ENCODE measurements at places on chromosomes 11 and 22.

- DNase-seq, result no peak
Observed at GRCh38 chr11:117643606-117644300, 153.3 kb downstream of the DSCAML1 start.

GRCh38 chr22:46260038-46260437, 3.1 kb downstream of the PKDREJ start:
- no peak for DNase-seq

- DNase-seq, result no peak
Observed at GRCh38 chr11:67628710-67629385, 889 bp downstream of the NUDT8 start.

- no peak for DNase-seq
Observed at GRCh38 chr22:25546751-25547150, 17.7 kb upstream of the GRK3 start.

- peak; percentile 11 for DNase-seq
Observed at GRCh38 chr11:9313648-9314290, 624 bp downstream of the TMEM41B start.

- DNase-seq, result peak; percentile 46
Observed at GRCh38 chr11:43992834-43993637, 50.6 kb downstream of the C11orf96 start.

DNA sequence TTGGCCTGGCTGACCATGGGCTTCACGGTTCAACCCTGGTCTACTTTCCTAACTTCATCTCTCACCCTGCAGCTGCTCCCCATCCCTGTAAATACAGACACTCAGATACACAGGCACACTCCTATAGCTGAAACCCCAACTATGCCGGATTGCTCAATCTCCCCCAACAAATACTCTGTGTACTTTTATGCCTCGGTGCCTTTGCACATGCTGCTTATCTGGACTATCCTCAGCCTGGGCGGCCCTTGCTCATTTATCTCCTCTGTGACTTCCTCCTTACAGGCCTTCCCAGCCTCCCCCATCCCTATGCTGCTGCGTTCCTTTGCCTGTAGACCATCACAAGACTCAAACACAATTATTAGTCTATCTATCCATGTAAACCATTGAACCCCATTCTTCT, 76.6 kb downstream of the PKNOX2 start:
- DNase-seq, result peak; percentile 43

GRCh38 chr22:24028533-24028932, 17.4 kb downstream of the CABIN1 start:
- DNase-seq, result no peak

DNA sequence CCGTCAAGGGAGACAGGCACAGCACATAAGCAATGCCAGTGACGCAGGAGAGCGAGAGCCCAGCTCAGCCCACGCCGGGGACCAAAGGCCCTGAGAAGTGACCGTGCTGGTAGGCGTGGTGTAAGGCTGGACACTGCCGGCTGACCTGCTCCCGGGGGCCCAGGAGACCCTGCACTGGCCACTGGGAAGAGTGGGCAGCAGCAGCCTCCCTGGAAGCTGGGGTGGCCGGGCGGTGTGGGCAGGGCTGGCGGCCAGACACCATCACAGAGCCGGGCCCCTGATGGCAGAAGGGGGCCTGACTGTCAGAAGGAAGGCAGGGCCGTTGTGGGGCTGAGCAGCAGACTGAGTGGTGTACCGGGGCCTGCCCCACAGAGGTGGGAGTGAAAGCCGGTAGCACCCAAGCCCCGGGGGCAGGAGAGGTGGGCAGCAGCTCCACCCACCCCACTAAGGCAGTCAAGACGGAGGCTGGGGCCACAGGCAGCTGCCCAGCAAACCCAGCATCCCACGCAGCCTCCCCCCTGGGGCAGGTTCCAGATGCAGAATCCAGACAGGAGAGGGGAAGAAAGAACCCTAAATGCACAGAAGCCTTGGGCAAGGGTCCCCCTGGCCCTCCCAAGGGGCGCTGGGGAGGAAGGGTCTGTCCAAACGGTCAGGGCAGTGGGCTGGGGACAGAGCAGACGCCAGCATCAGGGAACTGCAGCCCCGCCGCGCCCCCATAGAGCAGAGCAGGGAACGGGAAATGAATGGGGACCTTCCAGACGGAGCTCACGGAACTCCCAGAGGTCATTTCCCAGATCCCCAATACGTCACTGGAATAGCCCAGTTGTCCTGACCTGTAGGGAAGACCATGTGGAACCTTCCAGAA, 205.2 kb downstream of the BRD1 start:
- no peak for DNase-seq

GRCh38 chr11:26755762-26756161, 33.9 kb upstream of the SLC5A12 start:
- DNase-seq, result no peak

DNA sequence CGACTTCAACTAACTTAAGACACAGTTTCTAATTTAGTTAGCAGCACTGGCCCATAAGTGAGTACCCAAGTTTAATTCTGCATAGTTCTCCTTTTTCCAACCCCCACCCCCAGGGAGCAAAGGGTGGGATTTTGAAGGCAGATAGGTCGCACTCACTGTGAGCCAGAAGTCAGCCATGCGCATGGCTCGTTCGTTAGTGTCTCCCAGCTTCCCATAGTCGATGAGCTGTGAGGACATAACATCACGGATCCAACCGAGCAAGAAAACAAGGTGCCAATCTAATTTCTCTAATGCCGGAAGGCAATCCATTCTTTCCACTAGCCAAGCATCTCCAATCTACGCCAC, 577 bp downstream of the MRPL17 start:
- DNase-seq, result no peak

- DNase-seq, result peak; percentile 13
Observed at GRCh38 chr11:41446107-41446506, 13.3 kb downstream of the LRRC4C start.

DNA sequence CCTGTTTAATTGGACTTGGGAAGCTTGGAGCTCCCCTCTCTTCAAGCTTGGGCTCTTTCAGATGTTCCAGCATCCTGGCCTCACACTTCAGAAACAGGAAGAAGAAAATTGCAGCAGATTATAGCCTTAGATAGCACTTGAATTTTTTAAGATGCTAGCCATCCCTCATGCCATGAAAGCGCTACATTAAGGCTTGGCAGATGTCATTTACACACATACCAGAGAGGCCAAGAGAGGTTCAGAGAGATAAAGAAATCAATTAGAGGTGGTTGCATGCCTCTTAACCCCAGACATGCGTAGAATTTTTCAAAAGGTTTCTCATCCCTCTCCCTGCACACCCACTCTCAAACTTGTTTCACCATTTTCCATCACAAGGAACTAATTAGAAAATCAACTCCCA, 31.9 kb upstream of the DBX1 start:
- DNase-seq, result no peak

GRCh38 chr11:62536301-62536957, 10.2 kb downstream of the AHNAK start:
- no peak for DNase-seq

GRCh38 chr22:23893121-23893944, 850 bp upstream of the MIF start:
- no peak for DNase-seq

- no peak for DNase-seq
Observed at GRCh38 chr22:39478441-39478850, 21.6 kb downstream of the MGAT3 start.

- no peak for DNase-seq
Observed at GRCh38 chr22:28939394-28939793, 56.0 kb downstream of the ZNRF3 start.

DNA sequence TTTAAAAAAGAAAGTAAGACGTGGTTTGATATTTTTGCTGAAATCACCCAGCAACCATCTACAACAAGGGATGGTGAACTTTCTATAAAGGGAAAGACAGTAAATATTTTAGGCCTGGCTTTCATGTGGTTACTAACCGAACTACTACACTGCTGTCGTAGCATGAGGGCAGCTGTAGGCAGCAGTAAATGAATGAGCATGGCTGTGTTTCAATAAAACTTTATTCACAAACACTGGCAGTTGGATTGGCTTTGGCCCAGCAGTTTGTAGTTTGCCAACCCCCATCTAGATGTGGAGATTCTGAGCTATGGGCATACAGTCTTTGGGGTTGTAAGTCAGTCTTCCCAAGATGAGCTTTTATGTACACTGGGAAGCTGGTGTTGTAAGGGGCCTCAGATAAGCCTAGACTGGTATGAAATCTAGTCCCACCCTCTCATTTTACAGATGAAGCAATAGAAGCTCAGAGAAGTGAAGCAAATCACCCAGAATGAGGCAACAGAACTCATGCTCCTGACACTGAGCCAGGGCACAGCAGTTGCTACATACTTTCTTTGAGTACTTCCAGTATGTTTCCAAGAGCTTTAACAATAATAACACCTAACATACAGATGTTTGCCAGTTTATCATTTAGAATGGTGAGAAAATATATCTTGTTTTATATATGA, 204.4 kb downstream of the ADAMTS15 start:
- peak; percentile 99 for DNase-seq

GRCh38 chr22:39431821-39432251, 25.0 kb upstream of the MGAT3 start:
- peak; percentile 63 for DNase-seq

GRCh38 chr11:119940401-119940976, 197.4 kb downstream of the TRIM29 start:
- no peak for DNase-seq

DNA sequence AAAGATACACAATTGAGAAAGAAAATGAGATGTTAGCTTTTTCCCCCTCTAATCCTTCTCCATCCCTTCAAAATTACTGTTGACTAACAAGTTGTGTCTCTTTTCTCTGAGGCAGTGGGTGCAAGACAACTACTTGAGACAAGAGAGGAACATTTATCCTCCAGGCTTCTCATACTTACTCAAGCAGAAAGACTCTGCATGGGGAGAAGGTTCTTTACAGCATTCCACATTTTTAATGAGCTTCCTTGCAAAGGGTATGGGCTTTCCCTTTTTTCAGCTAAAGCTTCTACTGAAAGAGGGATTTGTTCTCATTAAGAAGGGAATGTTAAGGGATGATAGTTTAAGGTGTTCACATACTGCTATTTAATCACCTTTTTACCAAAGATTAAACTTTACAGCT, 47.8 kb downstream of the PAX6 start:
- no peak for DNase-seq

DNA sequence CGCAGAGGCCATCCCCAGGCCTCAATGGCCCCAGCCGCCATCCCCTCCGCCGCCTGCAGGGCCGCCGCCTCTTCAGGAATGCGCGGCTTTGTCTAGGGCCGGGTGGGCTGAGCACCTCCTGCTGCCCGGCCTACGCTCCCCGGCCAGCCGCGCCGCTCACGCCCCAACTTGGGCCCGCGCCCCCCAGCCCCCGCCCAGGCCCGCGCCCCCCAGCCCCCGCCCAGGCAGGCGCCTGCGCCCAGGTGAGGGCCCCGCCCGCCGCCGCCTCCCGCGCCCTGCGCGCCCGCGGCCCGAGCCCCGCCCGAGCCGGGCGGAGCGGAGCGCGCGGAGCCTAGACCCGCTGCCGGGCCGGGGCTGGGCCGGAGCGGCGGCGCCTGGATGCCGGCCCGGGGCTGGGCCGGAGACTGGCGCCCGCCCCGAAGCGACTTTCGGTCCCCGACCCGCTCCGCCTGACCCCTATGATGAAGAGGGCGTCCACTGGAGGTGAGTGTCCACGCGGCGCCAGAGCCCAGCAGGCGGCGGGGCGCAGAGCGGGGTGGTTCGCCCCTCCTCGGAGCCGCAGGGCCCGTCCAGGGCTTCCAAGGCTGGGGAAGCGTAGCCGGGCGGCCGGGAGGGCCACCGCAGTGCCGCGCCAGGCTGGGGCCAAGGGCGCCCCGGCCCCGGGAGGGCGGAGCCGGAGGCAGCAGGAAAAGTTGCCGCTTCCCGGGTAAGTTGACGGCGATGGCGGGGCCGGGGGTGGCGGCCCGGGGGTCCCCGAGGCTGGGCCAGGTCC, 34.3 kb upstream of the PRODH start:
- DNase-seq, result no peak

GRCh38 chr22:32583921-32584335, 109.3 kb downstream of the FBXO7 start:
- peak; percentile 27 for DNase-seq

- DNase-seq, result no peak
Observed at GRCh38 chr22:17761138-17761488, 13.2 kb downstream of the BID start.

- DNase-seq, result no peak
Observed at GRCh38 chr11:2558861-2559526, 114.2 kb downstream of the KCNQ1 start.

All from fibroblast of pulmonary artery (primary cell).